T-helper 17 cell (primary cell): ENCODE measurements at places on chromosomes 16 and 17.

GRCh38 chr16:85151603-85152413, 39.5 kb upstream of the CIBAR2 start:
- no peak overlapping the region for H3K27ac ChIP-seq
- H3K4me3 ChIP-seq = no peak overlapping the region
- peaks cover 14% of the 10 kb centered on the region for H3K27me3 ChIP-seq
- peaks cover 8% of the 10 kb centered on the region for H3K36me3 ChIP-seq

- H3K27me3 ChIP-seq = no peaks in the 10 kb centered on the region
- no peak overlapping the region for H3K4me3 ChIP-seq
- H3K36me3 ChIP-seq = peaks cover 4% of the 10 kb centered on the region
- DNase-seq = no peak
Measured at GRCh38 chr16:3665508-3665907, 11.0 kb downstream of the DNASE1 start.

GRCh38 chr17:74452033-74452840, 14.2 kb upstream of the CD300A start:
- H3K4me1 ChIP-seq = peaks cover 6% of the 10 kb centered on the region
- no peak for DNase-seq
- no peaks in the 10 kb centered on the region for H3K36me3 ChIP-seq
- H3K4me3 ChIP-seq = peak overlapping the region; percentile 57

- peaks cover 3% of the 10 kb centered on the region for H3K36me3 ChIP-seq
- peaks cover 70% of the 10 kb centered on the region for H3K27me3 ChIP-seq
- H3K27ac ChIP-seq = peak overlapping the region; percentile 77
- peak overlapping the region; percentile 83 for H3K4me3 ChIP-seq
- no peak for DNase-seq
Measured at GRCh38 chr16:86507173-86508027, 2.9 kb upstream of the FOXF1 start.

DNA sequence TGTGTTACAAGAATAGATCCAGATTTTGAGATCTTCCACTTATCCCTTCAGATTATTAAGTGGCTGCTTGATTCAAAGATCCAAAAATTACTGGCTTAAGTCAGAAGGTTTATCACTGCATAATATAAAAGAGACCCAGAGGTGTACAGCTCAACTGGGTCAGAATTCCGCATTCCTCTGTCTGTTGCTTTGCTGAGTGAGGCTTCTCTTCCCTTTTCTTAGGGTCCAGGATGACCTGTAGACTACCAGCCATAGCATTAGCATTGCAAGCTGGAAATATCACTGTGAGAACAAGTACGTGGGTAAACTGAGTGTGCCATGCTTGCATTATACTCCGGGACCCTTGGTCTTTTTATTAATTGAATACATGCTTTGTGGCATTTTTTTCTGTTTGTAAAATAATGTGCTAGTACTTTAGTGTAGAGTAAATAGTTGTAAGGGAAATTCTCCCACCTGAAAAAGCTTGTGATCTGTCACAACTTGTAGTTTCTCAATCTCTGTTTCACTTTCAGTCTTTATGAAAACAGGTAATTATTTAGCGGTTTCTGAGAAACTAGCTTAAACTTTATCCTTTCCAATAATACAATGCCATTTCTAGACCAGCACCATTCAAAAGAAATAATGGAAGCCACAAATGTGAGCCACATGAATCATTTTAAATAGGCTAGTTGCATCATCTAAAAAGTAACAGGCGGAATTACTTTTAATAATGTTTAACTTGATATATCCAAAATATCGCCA, 61.6 kb downstream of the TNRC6C start:
- peak overlapping the region; percentile 87 for H3K27ac ChIP-seq
- peak overlapping the region; percentile 71 for H3K4me3 ChIP-seq
- H3K36me3 ChIP-seq = no peaks in the 10 kb centered on the region
- DNase-seq = no peak
- peaks cover 22% of the 10 kb centered on the region for H3K4me1 ChIP-seq

GRCh38 chr16:85518398-85519049, 94.6 kb upstream of the GSE1 start:
- H3K4me3 ChIP-seq = no peak overlapping the region
- DNase-seq = no peak
- peaks cover 7% of the 10 kb centered on the region for H3K4me1 ChIP-seq
- H3K36me3 ChIP-seq = no peaks in the 10 kb centered on the region

GRCh38 chr16:56614549-56614991, 6.2 kb downstream of the MT2A start:
- no peak for DNase-seq
- H3K4me3 ChIP-seq = no peak overlapping the region
- peaks cover 8% of the 10 kb centered on the region for H3K27me3 ChIP-seq
- peaks cover 23% of the 10 kb centered on the region for H3K4me1 ChIP-seq

GRCh38 chr17:80772906-80773242, 218.8 kb upstream of the CHMP6 start:
- no peak overlapping the region for H3K27ac ChIP-seq
- peaks cover 33% of the 10 kb centered on the region for H3K4me1 ChIP-seq
- no peak overlapping the region for H3K4me3 ChIP-seq
- H3K36me3 ChIP-seq = peaks cover 9% of the 10 kb centered on the region

- no peak overlapping the region for H3K4me3 ChIP-seq
- peak overlapping the region; percentile 76 for H3K27ac ChIP-seq
- peaks cover 62% of the 10 kb centered on the region for H3K4me1 ChIP-seq
- H3K36me3 ChIP-seq = no peaks in the 10 kb centered on the region
- no peaks in the 10 kb centered on the region for H3K27me3 ChIP-seq
Measured at GRCh38 chr16:89344846-89345611, 127.5 kb downstream of the ZNF778 start.

DNA sequence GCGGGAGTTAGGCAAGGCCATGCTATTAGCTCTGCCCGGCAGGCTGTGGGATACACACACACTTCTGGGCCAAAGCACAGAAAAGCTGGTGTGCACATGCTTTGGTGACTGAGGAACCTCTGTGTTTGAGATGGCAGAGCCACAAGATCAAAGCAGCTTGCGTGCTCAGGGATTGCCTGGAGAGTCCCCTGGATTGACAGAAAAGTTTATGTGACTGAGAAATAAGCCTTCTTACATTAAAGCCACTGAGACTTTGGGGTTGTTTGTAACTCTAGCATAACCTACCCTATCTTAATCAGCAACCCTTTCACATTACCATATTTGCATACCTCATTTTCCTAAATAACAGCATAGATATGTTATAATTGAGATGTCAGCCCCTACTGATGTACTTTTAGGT, 69.3 kb downstream of the MYO1D start:
- no peak overlapping the region for H3K4me3 ChIP-seq
- H3K36me3 ChIP-seq = peaks cover 4% of the 10 kb centered on the region
- H3K4me1 ChIP-seq = peaks cover 12% of the 10 kb centered on the region
- H3K27ac ChIP-seq = no peak overlapping the region
- H3K27me3 ChIP-seq = no peaks in the 10 kb centered on the region
- DNase-seq = no peak

GRCh38 chr16:73432850-73433730, 385.2 kb upstream of the ZFHX3 start:
- no peaks in the 10 kb centered on the region for H3K36me3 ChIP-seq
- H3K4me3 ChIP-seq = no peak overlapping the region
- no peaks in the 10 kb centered on the region for H3K4me1 ChIP-seq
- no peak for DNase-seq

- no peak overlapping the region for H3K4me3 ChIP-seq
- DNase-seq = no peak
- H3K27me3 ChIP-seq = no peaks in the 10 kb centered on the region
- H3K27ac ChIP-seq = peak overlapping the region; percentile 16
- H3K4me1 ChIP-seq = peaks cover 29% of the 10 kb centered on the region
Measured at GRCh38 chr16:88471575-88471974, 18.5 kb downstream of the ZFPM1 start.

DNA sequence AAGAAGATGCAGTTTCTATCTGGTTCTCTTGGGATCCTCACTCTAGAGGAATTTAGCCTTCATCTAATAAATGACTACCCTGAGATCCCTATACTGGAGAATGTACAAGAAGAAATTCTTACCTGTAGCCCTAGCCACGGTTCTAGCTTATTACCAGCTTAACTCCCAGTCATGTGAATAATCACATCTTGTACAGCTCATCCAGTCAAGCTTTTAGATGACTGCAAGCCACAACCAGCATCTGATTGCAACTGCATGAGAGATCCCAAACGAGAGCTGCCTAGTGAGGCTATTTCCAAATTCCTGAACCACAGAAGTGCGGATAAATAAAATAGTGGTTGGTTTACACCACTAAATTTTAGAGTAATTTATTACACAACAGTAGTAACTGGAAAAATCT, 196.0 kb upstream of the CPHXL start:
- DNase-seq = no peak
- no peak overlapping the region for H3K4me3 ChIP-seq
- H3K4me1 ChIP-seq = no peaks in the 10 kb centered on the region
- H3K27ac ChIP-seq = no peak overlapping the region
- H3K27me3 ChIP-seq = peaks cover 27% of the 10 kb centered on the region

DNA sequence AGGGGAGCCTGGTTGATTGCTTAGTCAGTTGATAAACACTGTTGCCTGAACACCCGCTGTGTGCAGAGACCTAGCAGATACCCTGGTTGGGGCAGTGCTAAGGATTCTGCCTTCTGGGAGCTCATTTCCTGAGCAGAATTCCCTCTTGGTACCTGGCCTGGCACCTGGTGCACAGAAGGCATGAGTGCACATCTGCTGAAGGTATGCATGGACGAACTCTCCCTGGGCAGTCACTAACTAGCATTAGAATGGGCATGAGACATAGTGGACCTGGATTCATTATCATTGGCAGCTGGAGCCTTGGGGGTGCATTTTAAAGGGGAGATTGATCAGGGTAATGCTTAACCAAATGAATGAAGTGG, 13.1 kb downstream of the ADCY7 start:
- H3K36me3 ChIP-seq = peaks cover 5% of the 10 kb centered on the region
- no peak for DNase-seq
- peak overlapping the region; percentile 83 for H3K4me3 ChIP-seq
